ENCODE measurements at places on chromosomes 6 and 20.

DNA sequence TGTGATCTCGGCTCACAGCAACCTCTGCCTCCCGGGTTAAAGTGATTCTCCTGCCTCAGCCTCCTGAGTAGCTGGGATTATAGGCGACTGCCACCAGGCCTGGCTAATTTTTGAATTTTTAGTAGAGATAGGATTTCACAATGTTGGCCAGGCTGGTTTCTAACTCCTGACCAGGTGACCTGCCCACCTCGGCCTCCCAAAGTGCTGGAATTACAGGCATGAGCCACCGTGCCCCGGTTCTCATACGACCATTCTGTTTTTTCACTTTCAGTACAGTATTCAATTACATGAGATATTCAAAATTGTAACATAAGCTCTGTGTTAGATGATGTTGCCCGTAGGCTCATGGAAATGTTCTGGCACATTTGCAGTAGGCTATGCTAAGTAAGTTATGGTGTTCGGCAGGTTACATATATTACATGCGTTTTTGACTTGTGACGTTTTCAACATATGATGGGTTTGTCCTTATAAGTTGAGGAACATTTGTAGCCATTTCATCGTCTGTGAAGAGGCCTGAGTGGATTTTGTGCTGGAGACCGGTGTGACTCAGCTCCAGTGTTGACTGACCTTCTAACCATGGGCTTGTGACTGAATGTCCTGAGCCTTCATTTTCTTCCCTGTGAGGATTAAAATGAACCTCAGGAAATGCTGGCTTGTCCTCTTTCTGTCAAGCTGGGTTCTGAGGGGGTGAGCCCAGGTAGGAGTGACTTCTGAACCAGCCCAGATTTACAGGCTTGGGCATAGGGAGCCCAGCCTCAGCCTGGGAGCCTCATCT is 12.2 kb downstream of the PPARD start:
- no peak for DNase-seq

DNA sequence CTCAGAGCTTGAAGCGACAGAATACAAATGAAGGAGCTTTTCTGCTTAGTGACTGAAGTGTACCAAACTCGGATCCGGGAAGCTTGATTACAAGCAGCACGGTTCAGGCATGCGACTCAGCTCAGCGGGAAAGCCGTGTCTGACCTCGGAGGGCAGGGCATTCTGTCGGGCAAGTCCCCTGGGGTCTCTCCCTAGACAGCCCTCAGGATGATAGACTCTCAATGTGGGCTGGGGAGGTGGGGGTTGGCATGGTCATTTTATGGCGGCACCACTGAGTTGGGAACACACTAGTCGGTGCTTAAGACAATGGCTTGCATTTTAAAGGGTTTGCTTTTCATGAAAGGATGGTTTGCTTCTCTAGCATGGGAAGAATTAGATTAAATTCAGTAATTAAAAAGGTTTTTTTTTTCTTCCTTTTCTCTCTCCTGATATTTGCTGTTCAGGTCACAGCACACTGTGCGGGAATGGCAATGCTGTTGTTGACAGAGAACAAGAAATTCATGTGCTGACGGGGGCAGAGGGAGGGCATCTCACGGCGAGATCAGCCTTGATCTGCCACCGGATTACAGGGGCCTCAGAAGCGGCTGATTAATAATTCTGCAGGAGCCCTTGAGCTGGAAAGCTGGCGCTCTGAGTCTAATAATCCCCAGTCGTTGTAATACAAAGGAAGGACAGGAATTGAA is 80.7 kb upstream of the TRAF3IP2 start:
- DNase-seq = no peak

DNA sequence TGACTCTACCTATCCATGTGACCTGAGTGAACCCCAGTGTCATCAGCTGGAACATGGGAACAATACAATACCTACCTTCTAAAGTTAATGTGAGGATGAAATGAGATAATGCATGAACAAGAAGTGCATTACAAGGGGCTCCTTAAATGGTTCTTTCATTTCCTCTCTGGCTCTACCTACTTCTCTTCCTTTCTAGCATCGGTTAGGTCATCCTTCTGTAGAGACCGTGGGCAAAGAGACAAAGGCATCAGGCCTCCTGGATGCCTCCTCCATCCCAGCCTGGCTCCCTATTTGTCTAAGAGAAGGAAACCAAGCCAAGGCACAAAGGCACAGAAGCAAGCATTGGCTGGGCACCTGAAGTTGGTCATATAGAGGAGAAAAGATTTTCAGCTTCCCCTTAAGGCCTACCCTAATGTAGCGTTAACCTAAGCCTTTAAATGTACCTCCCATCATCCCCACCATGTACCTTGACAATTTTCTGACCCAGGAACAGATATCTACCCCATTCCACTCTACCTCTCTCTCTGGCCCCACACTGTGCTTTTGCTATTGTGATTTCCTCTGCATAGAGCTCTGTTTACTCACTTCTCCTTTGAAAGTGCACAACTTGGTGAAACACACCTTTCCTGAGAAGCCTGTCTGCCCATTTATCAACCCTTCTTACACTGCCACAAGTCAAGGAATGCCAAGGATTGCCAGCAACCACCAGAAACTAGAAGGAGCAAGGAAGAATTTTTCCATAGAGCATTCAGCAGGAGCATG is 86.6 kb downstream of the GCLC start:
- DNase-seq = no peak

- DNase-seq = no peak
These were observed 31.5 kb downstream of the ARHGAP18 start for GRCh38 chr6:129678463-129678862.

- DNase-seq = no peak
These were observed 34.3 kb upstream of the FOXC1 start for GRCh38 chr6:1575210-1576041.

DNA sequence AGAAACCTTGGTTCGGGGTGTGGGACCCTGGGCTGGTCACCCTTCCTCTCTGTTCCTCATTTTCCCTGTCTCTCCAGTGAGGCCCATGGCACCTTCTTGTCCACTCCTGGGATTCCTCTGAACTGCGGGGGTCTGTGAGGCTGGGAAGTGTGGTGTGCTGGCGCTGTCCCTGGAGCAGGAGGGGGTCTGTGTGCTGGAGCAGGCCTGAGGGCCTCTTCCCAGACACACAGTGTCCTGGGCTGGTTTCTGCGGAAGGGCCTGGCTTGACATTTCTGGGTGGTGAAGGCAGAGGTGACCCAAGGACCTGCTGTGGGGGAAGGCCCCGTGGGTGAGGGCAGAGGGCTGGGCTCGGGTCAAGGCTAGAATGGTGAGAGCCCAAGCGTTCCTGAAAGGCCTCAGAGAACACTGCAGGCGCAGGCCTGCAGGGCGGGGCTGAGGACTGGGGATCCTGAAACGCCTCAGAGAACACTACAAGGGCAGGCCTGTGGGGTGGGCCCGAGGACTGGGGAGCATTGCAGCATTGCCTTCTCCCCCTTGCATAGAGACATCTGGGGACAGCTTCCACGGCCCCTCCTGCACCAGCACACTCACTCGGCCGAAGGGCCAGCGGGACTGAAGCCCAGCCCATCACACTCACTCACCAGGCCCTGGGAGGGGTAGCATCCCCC is 10.6 kb upstream of the BAK1 start:
- no peak for DNase-seq
